Activated CD4-positive, alpha-beta T cell treated with anti-CD3 and anti-CD28 coated beads, Interleukin-2, amount 10 ng/mL, durations not matched to agents 24 days and 14 days (primary cell): ENCODE measurements at places on chromosomes 3 and 15.

DNA sequence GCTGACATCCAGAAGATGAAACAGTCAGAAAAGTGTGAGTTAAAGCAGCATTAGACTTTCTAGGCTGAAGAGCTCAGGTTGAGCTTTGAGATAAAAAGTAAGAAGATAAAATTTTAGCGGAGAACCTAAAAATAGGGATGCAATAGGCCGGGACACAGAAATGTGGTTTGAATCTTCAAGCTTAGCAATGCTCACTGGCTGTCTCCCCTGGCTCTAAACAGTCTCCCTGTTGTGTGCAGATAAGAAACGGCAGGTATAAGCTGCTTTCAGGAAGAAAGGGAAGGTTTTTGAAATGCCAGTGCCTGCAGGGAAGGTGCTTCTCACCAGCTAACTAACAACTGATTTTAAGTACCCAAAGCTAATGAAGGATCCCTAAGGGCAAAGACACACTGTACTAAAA, 718.7 kb upstream of the SGO1 start:
- H3K4me3 ChIP-seq, result no peak overlapping the region
- no peaks in the 10 kb centered on the region for H3K27me3 ChIP-seq
- no peak overlapping the region for H3K27ac ChIP-seq

GRCh38 chr3:191391861-191392808, 61.8 kb upstream of the UTS2B start:
- DNase-seq, result no peak
- peaks cover 5% of the 10 kb centered on the region for H3K36me3 ChIP-seq
- no peak overlapping the region for H3K27ac ChIP-seq
- H3K27me3 ChIP-seq, result no peaks in the 10 kb centered on the region
- no peak overlapping the region for H3K4me3 ChIP-seq

DNA sequence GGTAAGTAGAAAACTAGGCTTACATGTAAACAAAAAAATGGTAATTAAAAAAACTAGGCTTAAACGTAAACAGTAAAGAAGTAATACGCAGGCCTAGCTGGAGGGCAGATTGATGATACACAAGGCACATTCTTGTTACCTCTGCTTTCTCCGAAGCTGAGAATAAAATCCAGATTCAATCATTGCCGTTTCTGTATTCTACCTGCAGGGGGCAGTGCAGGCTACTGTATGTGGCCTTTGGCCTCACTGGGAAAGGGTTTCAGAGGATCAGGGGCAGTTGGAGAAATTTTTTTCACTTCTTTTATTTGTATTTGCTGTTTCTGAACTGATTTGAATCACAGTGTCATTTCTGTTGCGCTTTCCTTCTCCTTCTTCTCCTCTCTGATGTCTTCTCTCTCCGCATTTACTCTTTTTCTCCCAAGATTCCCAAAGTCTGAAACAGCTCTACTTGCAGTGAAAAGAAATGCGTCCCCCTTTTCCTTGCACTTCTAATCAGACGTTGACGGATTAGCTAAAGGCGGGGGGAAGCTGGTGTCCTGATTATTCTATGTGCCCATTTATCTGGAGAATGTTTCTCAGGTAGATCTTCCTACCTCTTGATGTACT, 67.1 kb upstream of the MCTP2 start:
- H3K4me3 ChIP-seq, result no peak overlapping the region
- DNase-seq, result peak; percentile 90
- H3K27me3 ChIP-seq, result peaks cover 28% of the 10 kb centered on the region
- peaks cover 5% of the 10 kb centered on the region for H3K4me1 ChIP-seq
- H3K36me3 ChIP-seq, result peaks cover 1% of the 10 kb centered on the region
- no peak overlapping the region for H3K27ac ChIP-seq

DNA sequence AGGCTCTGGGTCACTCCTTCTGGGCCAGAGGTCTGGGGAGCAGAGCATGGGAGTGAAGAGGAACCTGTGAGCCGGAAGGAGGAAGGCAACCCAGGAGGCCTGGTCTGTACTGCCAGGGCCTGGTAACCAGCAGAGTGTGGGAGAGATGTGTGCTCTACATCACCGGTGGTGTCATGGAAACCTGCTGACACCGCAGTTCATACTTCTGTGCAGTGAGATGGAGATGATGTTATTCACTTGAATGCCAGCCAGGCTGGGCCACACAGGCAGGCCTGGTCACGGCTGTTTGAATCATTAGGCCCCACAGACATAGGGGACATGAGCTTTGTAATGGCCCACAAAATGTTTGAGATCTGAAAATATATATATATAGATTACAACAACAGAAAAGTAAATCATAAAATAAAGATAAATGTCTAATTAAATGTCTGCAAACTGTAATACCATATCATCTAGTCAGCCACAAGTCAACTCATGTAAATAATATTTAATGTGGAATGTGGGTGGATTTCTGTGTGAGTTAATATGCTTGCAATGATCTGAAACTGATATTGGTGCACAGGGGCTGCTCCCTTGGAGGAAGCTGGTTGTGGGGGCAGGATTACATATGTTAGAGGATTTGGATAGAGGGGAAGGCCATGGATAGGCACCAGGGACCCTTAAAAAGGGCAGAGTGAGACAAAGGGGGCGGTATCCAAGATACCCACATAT, 108.5 kb upstream of the PFN2 start:
- no peak overlapping the region for H3K27ac ChIP-seq
- H3K4me3 ChIP-seq, result no peak overlapping the region
- H3K27me3 ChIP-seq, result no peaks in the 10 kb centered on the region
- no peaks in the 10 kb centered on the region for H3K4me1 ChIP-seq
- no peak for DNase-seq
